Cardiac fibroblast (primary cell): ENCODE measurements at places on chromosomes 13 and 19.

- DNase-seq: peak; percentile 20
Observed at GRCh38 chr19:35015270-35015953, 14.9 kb upstream of the SCN1B start.

DNA sequence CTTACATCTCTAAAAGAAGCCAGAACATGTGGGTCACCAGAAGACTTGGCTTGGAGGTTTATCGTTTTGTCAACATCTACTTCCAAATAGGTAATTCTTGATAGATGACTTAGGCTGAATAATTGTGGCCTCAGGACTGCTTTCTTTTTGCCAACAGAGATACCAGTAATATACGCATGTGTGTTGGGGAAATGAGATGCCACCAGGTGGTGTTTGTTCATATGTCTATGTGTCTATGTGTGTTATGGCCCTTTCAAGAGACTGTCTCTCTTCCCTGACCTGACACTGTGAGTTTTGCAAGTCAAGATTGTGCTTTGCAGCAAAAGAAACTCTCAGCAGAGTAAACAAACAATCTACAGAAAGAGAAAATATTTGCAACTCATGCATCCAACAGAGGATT is 31.6 kb upstream of the METTL21C start:
- DNase-seq: no peak

DNA sequence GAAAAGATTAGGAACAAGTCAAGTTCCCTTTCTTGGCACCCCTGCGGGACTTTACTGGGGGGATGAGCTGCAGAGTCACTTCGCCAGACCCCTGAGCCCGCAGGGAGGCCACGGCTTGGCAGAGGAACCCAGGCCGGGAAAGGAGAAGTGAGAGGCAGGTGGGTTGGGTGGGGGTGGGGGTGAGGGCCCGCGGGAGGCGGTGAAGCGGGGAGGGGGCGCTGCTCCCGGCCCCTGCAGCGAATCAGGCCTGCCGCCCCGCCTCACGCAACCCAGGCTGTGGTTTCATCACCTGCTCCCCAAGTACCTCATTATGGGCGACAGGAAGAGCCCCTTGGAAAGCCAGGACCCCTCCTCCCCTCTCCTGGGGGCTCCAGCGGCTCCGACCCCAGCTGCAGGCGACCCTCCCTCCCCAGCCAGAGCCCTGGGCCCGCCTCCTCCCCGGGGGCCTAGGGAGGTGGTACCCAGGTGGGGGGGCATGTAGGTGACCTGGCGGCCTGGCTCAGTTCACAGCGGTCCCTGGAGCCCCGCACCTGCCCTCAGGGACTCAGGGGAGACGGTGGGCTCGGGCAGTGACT is 9.5 kb downstream of the MEF2B start:
- DNase-seq: no peak

GRCh38 chr19:8243146-8243545 is 34.0 kb downstream of the CERS4 start:
- no peak for DNase-seq

DNA sequence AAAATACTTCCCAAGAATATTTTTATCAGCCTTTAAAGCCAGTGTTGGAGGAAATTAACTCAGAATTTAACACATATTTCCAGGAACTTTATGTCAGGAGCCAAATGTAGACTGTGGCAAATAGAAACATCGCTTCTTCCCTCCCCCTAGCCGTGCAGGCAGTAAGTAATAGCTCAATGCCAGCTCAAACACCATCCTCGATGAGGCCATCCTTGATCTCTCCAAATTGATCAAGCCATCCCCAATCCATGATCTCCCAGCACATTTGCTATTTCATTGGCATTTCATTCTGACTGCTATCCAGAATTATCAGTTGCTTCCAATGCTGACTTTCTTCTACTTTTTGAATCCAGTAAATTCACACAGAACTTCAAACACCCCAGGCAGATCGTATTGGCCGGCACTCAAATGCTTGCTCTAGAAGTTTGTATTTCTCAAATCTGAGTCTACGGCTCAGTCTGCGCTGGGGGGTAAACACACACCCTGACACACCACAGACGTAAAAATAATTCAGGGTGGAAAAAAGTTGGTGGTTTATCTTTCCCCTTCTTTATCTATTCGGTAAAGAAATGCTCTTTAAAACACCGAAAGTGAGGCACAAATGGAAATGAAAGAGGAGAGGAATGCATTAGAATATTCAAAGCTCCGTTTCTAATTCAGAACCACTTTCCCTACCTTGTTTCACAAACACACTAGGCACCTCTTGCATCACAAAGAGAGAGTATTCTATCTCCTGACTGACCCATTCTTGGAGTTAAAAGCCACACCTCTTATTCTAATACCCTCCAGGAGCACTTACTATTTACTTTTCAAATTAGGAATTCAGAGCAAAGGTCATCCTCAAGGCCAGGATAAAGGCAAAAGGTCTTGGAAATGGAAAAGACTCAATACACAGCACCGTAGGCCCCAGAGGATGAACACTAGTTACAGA is 991 bp downstream of the OBI1 start:
- DNase-seq: peak; percentile 21

- no peak for DNase-seq
Observed at GRCh38 chr13:101726681-101727080, 274.2 kb downstream of the ITGBL1 start.

DNA sequence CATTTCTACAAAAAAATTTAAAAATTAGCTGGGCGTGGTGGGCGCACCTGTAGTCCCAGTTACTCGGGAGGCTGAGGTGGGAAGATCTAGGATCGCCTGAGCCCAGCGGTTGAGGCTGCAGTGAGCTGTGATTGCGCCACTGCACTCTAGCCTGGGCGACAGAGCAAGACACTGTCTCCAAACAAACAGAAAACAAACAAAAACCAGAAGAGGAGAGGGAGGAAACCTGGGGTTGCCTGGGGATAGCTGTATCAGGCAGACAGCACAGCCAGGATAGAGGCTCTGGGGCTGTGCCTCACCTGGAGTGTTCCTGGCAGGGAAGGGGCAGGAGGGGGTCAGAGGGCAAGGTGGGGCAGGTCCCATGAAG is 2.6 kb upstream of the POLR2E start:
- no peak for DNase-seq

- DNase-seq: peak; percentile 41
Observed at GRCh38 chr13:105334211-105334610, 1201.3 kb downstream of the EFNB2 start.

DNA sequence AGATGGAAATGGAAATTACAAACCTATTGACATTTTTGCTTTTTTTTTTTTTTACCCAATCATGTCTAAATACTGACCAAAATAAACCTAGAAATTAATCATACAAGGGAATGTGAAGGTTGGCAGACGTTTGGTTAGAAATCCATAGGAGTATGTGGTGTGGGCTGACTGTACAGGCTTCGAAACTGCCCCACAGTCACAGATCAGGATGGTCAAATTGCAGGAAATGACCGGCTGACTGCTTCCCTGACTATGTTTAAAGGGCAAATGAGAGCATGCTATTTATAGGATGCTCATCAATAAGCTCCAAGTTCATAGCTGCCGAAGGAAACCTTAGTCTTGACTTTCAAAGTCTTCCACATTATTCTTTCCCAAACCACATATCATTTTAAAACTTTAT is 118.4 kb downstream of the COG6 start:
- DNase-seq: peak; percentile 87

- DNase-seq: no peak
Observed at GRCh38 chr19:16295057-16295456, 29.6 kb upstream of the KLF2 start.

DNA sequence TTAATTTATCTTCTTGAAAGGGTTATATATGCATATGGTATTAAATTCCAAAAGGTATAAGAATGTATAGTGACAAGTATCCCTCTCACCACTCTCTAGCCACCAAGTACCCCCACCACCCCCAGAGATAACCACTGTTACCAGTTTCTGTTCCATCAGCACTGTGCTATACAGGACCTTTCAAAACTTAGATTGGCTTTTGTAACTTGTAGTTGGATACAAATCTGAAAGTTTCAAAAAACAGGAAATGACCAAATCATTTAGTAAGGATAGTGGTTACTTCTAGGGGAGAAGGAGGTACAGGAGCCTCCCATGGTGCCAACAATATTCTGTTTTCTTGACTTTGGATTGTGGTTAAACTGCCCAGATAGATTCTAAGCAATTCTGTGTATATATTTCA is 56.7 kb downstream of the AKAP11 start:
- peak; percentile 10 for DNase-seq

- no peak for DNase-seq
Observed at GRCh38 chr19:43616306-43616705, 3.1 kb downstream of the ZNF428 start.

DNA sequence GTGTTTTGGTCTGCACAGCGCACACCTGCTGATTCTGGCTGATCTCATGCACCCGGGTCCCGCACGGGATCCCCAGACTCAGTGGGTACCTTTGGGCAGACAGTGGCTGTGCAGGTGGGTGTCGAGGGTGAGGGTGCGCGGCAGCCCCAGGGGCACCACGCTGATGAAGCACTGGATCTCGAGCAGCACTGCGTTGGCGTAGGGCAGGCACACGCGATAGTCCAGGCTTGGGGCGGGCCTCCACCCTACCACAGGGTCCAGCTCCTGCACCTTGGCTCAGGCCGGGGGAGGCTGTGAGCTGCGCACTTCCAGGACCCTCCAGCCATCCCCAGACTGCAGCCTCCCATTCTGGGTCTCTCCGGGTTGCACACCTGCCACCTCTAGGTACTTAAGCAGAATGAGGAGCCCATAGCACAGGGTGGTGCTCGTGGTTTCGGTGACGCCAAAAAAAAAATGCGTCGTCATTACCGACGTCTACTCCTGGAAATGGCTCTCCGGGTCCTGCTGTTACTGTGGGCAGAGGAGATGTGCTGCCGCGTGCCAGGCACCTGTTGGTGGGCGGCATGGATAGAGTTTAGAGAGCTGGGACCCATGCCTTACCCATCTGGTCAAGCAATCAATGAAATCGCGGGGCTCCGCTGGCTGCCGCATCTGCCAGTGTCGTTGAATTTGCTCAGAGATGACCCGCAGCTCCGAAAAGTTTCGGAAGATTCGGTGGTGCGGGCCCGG is 10.5 kb downstream of the EGLN2 start:
- DNase-seq: no peak

- no peak for DNase-seq
Observed at GRCh38 chr19:4136680-4137088, 12.8 kb upstream of the MAP2K2 start.

DNA sequence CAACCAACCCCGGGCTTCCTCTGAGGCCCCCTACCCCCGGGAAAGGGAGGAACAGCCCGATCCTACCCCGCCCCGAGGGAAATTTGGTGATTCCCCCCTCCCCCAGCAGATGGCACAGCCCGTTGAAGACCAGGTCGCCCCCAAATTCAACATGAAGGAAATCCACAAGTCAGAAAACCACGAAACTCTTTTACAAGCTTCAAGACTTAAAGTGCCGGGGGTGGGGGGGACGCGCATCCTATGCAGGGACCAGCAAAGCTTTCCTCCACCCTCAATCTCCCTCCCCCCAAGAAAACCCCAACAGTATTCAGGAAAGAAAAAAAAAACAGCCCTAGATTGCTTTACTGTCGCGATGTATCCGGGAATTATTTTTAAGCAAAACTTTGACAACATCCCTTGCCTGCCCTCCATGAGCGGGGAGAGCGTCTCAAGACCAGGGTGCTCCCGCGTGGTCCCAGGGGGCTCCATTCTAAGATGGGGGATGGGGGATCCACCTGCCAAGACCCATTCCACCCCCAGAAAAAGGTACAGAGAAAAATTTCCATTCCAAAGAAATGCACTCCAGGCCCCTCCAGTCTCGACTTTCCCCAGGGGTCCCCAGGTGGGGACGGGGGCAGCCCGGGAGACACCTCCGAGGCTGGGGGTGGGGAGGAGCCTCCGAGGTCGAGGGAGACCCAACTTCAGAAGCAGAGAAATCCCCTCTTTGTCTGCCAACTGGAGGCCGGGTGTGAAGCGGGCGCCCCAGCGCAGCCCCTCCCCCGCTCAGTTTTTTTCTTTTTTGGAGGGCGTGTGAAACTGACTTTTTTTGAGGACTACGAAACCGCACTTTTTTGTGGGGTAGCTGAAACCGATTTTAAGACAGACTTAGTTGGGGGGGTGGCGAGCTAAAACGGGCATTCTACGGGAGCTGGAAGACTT is 1.5 kb downstream of the TCF3 start:
- DNase-seq: peak; percentile 39

DNA sequence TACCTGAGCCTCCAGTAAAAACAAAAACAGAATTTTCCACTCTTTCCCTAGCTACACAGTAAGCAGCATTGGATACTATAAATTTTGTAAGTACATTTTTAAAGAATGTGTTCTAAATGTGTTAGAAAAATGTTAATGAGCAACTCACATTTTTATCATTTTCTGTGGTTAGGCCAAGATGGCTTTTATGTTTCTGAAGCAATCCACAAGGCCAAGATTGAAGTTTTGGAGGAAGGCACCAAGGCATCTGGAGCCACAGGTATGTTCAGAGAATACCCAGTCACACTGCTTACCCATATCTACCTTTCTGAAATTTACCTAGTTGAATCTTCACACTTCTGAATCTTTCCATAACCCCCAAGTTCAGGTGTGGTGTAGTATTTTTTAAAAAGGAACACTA is 21.6 kb downstream of the SERPINE3 start:
- no peak for DNase-seq

GRCh38 chr19:7516333-7516732 is 430 bp downstream of the ZNF358 start:
- no peak for DNase-seq

DNA sequence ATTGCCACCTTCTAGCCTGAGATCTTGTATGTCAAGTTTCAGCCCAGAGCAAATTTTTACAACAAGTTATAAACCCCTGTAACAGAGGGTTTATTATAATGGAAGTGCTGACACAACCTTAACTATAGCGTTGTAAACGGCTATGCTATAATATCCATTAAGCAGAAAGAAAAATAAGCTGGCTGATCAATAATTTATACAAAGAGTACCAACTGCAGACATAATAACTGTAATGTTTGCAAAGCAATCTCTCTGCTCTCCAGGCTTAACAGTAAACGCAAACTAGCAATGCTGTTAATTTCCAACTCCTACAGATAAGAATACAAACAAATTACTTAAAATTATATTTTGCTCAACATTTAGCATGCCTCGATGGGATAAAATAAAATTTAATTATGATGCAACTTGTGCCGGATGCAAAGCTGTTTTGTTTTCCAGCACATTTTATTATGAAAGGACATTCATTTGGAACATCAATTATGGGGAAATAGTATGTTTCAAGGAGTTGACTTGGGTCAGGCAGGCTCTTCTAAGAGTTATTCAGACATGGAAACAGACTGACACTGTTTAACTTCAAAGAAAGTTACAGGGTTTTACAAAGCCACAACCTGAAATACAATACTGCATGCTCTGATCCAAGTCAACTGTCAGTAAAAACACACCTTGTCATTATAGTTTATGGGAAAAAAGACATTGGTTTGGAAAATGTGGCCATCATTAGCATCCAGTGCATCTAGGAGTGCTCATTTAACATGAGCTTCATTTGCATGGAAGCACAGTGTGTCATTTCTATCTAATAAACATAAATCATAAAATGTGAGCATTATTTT is 6.6 kb upstream of the DACH1 start:
- no peak for DNase-seq

DNA sequence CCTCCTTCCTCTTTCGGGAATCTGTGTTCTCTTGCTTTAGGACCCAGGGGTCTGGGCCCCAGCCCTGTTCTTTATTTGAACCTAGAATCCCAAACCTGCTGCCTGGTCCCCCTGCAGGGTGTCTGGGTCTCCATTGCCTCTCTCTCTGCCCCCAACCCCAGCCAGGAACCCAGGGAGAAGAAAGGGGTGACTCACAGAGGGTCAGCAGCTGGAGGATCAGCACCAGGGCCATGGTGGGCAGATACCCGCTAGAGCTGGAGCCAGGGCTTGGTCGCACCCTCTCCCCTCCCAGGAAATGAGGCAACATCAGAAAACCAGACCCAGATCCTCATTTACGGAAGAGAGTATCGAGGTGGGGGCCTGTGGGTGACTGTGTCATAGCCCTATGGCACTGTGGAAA is at the start of gene OSCAR:
Gene OSCAR, minus strand, starts transcription at position 243 of the 400 bp plus-strand sequence. Its CDS starts 11 bp downstream, at position 232.
- no peak for DNase-seq

- no peak for DNase-seq
Observed at GRCh38 chr13:67306742-67307141, 76.6 kb upstream of the PCDH9 start.
